Neuronal stem cell (in vitro differentiated cells): ENCODE measurements at places on chromosomes 5 and 9.

GRCh38 chr9:83622433-83622938 is 457 bp upstream of the IDNK start:
- DNase-seq: no peak

GRCh38 chr9:132108728-132109127 is 29.1 kb upstream of the MED27 start:
- DNase-seq: no peak

DNA sequence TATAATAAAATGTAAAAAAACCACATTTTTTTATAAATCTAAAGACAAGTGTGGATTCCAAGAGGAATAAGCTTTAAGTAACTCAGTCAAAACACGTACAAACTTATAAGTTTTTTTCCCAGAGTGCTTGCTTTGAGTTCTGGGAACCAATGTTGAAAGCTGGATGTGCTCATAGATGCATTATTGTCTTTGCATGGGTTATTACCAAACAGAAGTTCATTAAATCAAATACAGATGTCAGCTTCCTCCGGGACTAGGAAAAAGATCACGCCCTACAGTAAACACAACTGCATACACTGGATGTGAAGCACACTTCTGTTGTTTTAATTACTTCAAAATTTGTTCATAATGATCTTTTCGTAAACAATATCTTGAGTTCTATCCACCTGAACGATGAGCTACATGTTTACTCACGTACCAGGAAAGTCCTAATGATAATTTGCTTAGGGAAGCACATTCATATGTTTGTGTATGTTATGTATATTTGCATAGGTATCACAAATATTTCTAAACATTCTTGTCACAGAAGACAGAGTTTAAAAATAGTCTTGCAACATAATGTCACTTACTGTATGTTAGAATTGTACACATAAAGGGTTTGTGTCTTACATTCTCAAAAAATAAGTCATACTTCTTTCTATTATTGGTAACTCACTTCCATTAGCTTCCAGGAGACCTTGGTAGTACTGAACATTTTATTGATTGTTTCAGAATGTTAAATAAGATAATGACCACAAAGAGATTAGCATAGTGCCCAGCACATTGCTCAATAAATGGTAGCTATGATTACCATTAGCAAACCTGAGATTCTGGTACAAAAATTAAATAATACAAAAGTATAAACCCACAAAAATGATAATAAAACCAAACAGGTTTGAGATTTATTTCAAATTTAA is 427.4 kb downstream of the CETN3 start:
- no peak for DNase-seq

- no peak for DNase-seq
These were observed 15.0 kb upstream of the IL31RA start for GRCh38 chr5:55836191-55836590.

- DNase-seq: no peak
These were observed 39.0 kb upstream of the OSMR start for GRCh38 chr5:38806775-38807258.

DNA sequence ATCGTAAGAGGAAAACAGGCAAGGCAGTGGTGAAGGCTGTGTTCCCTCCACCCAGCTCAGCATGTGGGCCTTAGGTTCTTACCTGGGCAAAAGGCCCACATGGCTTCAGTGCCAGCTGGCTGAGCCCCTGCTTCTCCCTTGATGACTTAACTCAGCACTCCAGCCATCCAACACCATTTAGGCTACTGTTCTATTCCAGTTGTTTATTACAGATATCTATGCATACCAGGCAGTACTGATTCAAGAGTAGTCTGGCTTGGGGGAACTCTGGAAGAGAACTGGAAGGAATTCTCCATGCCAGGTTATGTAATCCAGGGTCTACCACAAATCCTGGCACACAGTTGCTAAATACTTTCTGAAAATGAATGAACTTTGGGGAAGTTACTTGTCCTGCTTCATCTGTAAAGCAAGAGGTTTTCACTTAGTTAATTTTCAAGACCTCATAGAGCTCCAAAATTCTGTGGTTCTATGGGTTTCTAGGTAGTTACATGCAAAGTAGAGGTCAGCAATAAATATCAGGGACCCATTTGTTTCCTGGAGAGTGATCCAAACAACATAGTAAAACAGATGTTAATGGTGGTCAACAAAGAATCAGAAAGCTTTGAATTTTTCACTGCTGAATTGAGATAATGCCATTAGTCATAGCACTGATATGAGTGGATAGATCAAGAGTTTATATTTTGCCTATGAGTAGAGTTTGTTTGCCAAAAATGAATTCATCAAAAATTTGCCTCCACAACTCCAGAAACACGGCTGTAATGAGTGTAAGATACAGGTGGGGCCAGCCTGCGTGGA is 88.2 kb upstream of the OSMR start:
- no peak for DNase-seq

- no peak for DNase-seq
These were observed 168.6 kb upstream of the RGMB start for GRCh38 chr5:98604721-98605425.

GRCh38 chr5:151134228-151134627 is 23.4 kb downstream of the ANXA6 start:
- DNase-seq: no peak

- DNase-seq: no peak
These were observed 478.3 kb downstream of the EBF1 start for GRCh38 chr5:158621391-158621790.

DNA sequence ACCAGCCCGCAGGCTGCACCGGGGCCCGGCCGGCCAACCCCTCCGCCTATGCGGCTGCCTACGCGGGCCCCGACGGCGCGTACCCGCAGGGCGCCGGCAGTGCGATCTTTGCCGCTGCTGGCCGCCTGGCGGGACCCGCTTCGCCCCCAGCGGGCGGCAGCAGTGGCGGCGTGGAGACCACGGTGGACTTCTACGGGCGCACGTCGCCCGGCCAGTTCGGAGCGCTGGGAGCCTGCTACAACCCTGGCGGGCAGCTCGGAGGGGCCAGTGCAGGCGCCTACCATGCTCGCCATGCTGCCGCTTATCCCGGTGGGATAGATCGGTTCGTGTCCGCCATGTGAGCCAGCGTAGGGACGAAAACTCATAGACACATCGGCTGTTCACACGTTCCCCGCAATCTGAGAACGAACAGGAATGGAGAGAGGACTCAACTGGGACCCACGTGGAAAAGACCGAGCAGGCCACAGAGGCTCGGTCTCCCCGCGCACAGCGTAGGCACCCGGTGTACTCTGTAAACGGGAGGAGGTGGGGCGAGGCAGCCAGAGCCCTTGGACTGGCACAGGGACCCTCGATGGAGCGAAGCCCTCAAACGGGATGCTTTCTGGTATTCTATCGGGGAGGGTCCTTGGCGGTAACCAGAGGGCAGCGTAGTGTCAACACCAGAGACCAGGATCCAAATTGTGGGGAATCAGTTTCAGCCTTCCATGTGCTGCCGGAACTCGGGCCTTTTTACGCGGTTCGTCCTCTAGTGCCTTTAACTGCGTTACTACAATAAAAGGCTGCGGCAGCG is 1.9 kb downstream of the FOXE1 start:
- DNase-seq: no peak

GRCh38 chr5:77683171-77683732 is 44.7 kb upstream of the OTP start:
- DNase-seq: no peak

DNA sequence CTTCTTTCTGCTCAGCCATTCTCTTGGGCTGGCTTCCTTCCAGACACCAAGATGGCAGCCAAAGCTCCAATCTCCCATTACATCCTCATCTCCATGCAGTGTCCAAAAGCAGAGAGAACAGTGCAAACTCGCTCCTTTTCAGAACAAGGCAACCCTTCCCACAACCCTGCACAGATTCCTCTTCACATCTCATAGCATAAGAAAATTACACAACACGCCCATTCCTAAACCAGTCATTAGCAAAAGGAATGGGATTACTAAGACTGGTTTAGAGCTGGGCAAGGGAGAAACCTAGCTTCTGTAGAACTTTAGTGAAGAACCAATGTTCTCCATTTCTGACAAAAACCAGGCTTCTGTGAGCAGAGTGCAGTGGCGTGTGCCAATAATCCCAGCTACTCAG is 51.5 kb upstream of the CTNNA1 start:
- DNase-seq: no peak

- DNase-seq: no peak
These were observed 60.3 kb upstream of the MAP3K1 start for GRCh38 chr5:56755036-56755555.

DNA sequence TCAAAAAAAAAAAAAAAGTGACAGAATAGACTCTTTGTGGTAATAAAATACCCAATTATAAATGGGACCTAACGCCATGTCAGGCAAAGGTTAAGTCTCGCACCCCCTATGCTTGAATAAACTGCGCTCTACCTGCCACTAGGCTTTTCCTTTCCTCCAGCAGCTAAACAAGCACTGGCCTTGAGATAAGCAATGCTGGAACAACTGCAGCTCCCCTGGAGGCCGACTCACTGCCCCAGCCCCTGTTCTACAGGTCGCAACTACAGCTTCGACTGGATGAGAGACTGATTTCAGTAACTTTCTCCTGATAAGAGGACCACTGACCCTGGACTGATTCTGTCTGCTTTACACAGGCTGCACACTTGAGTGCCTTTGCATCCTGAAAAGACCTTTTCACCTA is 210.2 kb downstream of the HSPA4 start:
- no peak for DNase-seq

GRCh38 chr5:164358531-164359259 is 853.3 kb downstream of the MAT2B start:
- no peak for DNase-seq

DNA sequence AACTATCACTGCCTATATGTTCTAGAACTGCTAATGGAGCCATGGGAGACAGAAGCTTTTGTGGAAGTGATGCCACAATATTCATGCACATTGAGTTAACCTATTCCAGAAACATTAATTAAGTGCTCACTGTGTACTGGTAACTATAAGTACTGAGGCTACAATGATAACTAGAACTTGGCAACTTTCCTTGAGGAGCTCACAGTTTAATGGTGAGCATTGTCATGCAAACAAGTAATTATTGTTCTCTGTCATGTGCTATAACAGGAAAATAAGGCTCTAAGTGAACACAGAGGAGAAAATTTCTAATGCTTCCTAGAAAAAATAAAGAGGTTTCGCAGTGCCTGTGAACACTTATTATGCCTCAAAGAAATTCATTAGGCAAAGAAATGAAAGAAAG is 142.2 kb downstream of the BAAT start:
- DNase-seq: no peak
